Left ventricle myocardium superior (tissue), 1 donor: ENCODE measurements at places on chromosomes 13 and 19. TPM values are rescaled to one million over a fixed set of nuclear protein-coding genes. Genes with fewer than 3 reads are reported as not detected.

GRCh38 chr13:97310809-97311436 is 88.8 kb downstream of the MBNL2 start:
- DNase-seq: no peak

DNA sequence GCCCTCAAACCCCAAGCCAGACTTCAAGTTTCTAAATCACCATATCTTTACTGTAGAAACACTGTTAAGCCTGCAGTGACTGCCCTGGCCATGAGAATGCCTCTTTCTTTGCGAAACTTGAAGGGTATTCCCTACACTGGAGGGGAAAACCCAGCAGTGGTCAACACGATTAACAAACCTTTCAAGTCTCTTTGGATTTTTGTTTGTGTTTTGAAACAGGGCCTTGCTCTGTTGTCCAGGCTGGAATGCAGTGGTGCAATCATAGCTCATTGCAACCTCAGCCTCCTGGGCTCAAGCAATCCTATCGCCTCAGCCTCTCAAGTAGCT is 17.4 kb upstream of the POMP start:
- DNase-seq: no peak

- no peak for DNase-seq
Measured at GRCh38 chr13:69910800-69911199, 196.8 kb upstream of the ATXN8OS start.

DNA sequence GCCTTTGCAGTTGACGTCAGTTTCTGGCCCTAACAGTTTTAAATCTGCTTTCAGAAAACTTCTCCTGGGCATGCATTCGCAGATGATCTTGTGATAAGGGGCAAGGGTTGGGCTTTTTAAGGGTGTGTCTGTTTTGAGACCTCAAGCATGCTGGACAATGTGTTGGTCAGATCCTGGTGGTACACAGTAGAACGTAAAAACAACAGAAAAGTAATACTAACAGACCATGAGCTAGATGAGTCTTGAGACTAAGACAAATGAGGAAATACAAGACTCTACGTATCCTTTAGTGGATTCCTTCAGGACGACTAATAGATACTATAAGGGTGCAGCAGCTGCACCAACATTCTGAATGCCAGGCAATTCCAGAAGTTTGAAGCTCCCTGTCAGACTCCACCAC is 237.6 kb downstream of the DNAJC15 start:
- no peak for DNase-seq

DNA sequence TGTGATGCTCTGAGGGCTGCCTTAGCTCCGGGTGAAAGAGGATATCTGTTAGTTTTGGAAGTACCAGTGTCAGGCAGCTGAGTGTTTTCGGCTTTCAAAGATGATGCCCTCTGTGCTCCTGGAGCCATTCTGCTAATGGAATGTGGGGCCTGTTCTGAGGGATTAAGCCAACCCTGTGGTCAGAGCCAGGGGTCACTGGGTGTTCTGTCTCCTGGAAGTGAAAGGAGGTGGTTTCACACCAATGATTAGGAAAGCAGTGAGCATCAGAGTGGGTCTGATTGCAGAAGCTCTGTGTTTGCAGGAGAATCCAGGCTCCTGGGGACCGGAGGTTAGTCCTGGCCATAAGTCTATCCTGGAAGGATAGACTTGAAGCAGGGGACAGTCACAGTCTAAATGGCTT is 94.6 kb downstream of the UQCRFS1 start:
- no peak for DNase-seq

GRCh38 chr13:43663474-43664090 is 123.2 kb downstream of the ENOX1 start:
- DNase-seq: no peak

DNA sequence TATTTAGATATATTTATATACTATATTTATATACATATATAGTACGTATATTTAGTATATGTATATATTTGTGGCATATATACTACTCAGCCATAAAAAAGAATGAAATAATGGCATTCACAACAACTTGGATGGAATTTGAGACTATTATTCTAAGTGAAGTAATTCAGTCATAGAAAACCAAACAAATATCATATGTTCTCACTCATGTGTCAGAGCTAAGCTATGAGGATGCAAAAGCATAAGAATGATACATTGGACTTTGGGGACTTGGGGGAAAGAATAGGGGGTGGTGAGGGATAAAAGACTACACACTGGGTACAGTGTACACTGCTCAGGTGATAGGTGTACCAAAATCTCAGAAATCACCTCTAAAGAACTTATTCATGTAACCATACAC is 1015.7 kb downstream of the EFNB2 start:
- DNase-seq: no peak

DNA sequence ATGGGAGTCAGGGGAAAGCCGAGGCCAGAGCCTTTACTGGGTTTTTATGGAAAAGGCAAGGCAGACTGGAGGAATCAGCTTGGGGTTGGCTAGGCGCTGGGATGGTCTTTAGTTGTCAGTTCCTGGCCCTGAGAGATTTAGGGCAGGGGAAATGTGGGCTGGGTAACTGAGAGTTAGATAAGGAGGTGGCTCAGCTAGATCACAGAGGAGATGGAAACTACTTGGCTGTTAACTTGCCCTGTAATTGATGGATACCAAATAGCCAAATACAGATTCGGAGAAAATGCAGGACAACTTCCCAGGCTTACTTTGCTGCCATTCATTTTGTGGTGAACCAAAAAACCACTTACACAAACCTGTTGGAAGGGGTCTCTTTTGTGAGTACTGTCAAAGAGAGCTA is 54.0 kb downstream of the LRCH1 start:
- DNase-seq: no peak

DNA sequence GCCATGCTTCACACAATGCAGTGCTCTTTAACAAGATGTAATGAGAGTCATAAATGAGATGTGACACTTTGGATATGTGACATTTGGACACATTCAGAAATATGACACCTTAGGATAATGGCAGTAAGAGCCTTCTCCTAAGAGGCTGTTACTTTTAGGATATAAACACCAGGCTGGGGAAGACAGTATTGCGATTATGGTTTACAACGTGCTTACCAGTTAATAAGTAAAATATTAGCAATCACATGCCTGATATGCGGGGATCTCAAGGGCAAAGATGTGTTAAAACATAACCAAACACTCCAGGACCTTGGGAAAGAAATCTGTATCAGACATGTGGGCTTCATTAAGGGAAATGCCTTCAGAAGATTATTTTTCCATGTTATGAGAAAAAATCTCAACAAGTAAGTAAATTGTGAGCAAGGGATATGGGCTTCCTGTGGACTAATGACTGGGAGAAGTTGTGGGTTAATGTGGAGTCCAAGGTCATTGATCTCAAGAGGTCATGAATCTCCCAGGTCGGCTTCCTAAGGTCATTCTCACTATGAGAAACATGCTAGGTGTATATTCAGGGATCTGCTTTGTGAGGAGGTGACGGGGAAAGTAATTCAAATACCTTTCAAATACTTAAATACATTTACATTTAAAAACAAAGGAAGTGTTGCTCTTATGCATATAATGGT is 105.3 kb downstream of the STARD13 start:
- DNase-seq: no peak

DNA sequence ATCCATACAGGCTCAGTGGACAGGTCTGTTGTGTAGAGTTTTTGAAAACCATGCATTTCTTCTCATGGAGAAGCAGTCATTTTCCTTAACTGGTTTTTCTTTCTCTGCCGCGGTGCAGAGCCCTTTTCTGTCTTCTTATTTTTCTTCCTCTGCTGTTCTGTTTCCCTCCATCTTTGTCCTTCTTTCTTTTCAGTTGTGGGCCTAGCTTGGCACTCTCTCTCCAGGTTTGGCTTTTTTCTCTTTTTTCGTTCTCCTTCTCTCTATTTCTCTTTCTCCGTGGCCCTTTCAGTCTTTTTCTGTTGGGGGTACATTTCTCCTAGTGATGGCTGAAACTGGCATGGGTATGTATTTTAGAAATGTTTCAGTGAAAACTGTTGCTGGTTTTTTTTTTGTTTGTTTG is 24.1 kb downstream of the NFIX start:
- no peak for DNase-seq

DNA sequence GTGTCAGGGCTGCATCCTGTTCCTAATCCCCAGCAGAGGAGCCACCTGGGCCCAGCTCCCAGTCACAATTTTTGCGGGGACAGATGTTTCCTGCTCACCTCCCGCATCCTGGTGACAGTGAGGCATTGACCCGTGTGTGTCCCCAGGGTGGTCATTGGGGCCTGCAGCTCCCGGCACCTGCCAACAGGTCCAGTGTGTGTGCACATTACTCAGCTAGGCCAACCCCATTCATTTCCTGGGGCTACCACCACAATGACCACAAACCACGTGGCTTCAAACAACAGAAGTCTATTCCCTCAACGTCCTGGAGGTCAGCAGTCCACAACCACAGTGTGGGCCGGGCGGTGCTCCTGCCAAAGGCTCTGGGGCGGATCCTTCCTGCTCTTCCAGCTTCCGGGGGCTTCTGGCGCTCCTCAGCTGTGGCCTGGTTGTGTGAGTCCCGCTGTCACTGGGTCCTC is 11.9 kb upstream of the F2RL3 start:
- no peak for DNase-seq

- no peak for DNase-seq
Measured at GRCh38 chr19:5588441-5588840, 20.7 kb upstream of the TINCR start.

DNA sequence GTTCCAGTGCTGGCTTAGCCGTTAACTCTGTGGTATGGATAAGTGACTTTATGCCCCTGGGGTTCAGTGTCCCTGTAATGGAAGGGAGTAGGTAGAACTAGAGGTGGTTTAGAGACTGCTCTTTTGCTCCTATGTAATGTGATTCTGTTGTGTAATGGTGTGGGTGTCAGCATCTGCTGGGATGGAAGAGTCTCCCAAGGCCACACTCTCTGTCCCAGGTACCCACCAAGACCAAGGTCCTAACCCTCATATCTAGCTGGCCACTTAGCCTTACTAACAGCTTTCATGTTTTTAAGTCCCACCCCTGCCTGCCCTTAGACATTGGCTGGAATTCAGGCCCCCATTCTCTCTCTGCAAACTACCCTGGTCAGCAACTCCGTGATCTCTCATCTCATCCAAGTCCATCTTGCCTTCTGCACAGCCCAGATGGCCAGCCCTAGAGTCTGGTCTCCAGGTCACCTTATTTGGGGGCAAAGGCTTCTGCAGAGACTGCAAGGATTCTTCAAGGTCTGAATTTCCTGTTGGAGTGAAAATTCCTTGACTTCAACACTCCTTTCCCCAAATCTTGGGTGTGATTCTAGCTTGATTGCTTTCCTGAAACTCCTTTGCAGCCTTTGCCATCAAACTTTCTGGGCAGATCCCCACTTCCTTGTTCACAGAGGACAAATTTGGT is 48.4 kb downstream of the SERP2 start:
- DNase-seq: no peak

GRCh38 chr19:2574478-2574931 is 98.6 kb downstream of the GADD45B start:
- DNase-seq: no peak

DNA sequence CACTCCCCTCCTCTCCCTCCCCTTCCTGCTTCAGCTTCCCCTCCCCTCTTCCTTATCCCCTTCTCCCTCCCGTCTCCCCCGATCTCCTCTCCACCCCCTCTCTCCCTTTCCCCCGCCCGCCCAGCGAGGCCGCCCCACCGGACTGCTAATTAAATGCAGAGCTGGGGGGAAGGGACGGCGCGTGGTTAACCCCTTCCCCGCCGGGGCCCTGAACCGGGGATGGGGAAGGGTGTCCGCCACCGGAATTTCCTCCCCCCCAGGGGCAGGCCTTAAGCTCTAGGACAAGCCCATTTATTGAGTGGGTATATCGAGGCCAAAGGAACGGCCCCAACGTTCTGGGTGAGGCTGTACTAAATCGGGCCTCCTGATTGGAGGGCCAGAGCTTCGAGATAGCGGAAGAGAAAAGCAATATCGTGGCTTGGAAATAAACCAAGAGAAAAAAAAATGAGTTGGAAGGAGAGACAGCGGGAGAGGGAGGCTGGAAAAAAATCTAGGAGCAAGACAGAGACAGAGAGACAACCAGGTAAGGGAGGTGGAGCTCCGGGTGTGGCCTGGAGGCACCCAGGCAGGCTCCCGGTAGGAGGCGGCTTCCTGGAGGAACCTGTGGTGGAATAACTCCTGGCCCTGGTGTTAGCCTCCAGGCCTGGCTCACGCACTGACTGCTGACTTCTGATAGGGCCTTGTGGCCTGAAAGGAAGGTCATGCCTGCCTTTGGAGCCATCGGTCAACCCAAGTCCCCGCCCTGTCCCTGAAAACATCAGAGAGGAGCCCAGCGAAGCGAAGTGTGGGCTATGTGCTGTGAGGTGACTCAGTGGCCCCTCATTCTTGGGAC is 11.6 kb upstream of the JUND start:
- DNase-seq: peak; percentile 92

DNA sequence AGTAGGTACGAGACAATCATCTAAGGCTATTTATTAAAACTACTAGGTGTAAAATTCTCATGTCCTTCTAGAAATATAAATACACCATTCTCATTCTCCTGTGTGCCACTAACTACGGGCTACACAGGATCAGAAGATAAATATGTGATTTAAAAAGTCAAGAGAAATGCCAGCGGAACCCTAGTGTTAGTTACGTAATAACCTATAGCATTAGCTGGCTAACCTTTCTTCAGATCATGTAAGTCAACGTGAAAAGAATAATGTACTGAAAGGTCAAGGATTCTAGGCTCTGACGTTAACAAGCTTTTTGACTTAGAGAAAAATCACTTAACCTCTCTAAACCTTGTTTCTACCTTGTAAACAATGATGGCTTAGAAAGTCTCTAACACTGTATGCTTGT is 121.8 kb downstream of the RGCC start:
- no peak for DNase-seq

GRCh38 chr13:79973533-79973963 is 367.4 kb downstream of the SPRY2 start:
- DNase-seq: peak; percentile 41

- DNase-seq: peak; percentile 51
Measured at GRCh38 chr19:10431254-10431942, 11.1 kb downstream of the PDE4A start.

GRCh38 chr19:17340302-17340870 is 3.0 kb downstream of the GTPBP3 start:
- DNase-seq: peak; percentile 38

DHX34 gene
- 7.3 TPM for total RNA-seq

CACNG6 gene
- total RNA-seq: not detected

SMIM7 gene
- total RNA-seq: 32.5 TPM

DENND1C gene
- total RNA-seq: 0.87 TPM

MYDGF gene
- total RNA-seq: 27.0 TPM

ZNF320 gene
- total RNA-seq: 9.3 TPM

CCL25 gene
- not detected for total RNA-seq

NCR1 gene
- 0.27 TPM for total RNA-seq

LACC1 gene
- 3.9 TPM for total RNA-seq

ARHGAP33 gene
- 4.2 TPM for total RNA-seq
